ENCODE measurements at places on chromosomes 13 and 19.

GRCh38 chr13:83281654-83282053 is 600.6 kb downstream of the SLITRK1 start:
- DNase-seq, result no peak

DNA sequence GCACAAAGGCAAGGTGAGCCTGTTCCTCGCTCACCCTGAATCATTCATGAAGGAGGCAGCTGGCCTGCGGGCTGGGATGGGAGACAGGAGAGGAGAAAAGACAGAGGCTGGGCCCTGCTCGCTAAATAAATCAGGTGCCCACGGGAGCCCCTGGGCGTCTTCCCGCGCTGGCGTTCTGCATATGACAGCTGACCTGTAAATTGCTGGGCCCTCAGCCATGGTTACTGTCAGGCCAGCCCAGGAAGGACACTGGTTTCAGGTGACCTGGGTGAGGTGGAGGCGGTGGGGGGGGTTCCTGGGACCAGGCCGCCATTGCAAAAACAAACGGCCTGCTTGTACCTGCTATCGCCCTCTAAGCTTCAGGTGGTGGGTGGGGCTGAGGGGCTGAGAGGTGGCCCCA is 3.4 kb upstream of the PTBP1 start:
- DNase-seq, result no peak

DNA sequence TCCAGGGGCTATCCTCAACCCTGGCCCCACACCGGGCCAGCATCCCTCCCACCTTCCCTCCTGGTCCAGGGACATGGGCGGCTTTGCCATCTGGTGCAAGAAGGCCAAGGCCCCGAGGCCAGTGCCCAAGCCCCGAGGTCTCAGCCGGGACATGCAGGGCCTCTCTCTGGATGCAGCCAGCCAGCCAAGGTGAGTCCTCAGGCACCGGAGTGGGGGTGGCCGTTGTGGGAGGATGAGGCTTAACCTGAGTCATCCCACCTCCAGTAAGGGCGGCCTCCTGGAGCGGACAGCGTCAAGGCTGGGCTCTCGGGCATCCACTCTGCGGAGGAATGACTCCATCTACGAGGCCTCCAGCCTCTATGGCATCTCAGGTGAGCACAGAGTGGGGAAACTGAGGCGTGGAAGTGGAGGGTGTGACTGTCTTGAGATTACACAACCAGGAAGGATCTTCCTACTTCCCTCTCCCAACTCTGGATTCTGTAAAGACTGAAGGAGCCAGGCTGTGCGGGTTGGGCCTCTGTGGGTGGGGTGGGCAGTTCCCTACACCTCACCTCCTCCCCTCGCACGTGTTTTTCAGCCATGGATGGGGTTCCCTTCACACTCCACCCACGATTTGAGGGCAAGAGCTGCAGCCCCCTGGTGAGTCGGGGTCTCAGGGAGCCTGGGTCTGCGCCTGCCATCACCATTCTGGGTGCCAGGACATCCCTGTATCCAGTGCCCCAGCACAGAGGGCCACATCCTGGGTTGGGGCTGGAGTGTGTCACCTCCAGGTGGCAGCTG is 3.8 kb downstream of the MVB12A start:
- DNase-seq, result no peak

GRCh38 chr13:91313103-91313502 is 34.4 kb upstream of the MIR17HG start:
- peak; percentile 51 for DNase-seq

DNA sequence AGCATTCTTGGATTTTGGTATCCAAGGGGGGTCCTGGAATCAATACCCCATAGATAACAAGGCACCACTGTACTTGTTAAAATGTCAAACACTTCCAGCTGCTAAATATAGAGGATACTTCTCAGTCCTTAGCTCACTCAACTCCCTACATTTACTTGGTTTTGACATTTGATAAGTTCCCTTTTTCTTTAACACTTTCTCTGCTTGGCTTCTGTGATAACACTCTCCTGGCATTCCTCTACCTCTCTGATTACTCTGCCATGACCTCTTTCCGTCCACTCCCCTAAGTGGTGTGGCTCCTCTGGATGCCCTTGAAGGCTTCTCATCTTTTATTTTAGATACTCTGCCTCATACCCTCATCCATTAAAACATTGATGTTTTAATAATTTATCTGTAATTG is 65.2 kb downstream of the MICU2 start:
- no peak for DNase-seq

DNA sequence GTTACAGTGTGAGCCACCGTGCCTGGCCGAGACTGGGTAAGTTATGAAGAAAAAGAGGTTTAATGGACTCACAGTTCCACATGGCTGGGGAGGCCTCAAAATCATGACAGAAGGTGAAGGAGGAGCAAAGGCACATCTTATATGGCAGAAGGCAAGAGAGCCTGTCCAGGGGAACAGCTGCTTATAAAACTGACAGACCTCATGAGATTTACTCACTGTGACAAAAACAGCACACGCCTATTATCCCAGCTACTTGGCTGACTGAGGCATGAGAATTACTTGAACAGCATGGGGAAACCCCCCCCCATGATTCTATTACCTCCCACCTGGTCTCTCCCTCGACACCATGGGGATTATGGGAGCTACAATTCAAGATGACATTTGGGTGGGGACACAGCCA is 23.4 kb upstream of the ZNF561 start:
- DNase-seq, result no peak

DNA sequence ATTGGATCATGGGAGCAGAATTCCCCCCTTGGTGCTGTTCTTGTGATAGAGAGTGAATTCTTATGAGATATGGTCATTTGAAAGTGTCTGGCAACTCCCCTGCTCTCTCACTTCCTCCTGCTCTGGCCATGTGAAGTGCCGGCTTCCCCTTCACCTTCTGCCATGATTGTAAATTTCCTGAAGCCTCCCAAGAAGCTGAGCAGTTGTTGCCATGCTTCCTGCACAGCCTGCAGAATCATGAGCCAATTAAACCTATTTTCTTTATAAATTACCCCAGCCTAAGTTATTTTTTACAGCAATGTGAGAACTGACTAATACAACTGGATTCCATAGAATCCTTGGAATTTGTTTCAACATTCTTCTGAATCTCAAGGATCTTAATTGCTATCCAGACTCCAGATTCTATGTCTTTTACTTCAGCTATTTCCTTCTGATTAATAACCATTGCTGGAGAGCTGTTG is 328.1 kb downstream of the SLITRK5 start:
- peak; percentile 76 for DNase-seq

- no peak for DNase-seq
Observed at GRCh38 chr19:50489461-50490011, 12.9 kb upstream of the GARIN5A start.

DNA sequence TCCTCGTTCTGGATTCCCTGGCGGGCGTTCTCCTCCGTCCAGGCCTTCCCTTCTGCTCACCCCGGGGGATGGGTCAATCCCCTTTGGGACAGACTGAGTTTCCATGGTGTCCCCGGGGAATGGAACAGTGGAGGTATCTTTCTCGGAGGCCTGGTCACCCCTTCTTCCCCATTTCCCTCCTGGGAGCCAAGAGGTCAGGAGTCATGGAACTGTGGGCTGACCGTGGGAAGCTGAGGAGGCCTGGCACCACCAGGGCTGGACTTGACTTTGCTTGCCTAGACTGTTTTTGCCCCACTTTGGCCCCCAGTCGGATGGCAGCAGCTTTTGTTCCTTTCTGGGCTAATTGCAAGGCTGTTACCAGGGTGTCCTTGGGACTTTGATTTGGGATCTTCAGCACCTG is 2.0 kb downstream of the NACC1 start:
- DNase-seq, result no peak

- DNase-seq, result no peak
Observed at GRCh38 chr19:5288347-5288739, 52.3 kb downstream of the PTPRS start.

- peak; percentile 19 for DNase-seq
Observed at GRCh38 chr19:7953060-7953459, 9.6 kb upstream of the TIMM44 start.

- DNase-seq, result no peak
Observed at GRCh38 chr13:42099962-42100675, 51.7 kb downstream of the DGKH start.

GRCh38 chr13:113094410-113094800 is 11.2 kb upstream of the F7 start:
- DNase-seq, result no peak

GRCh38 chr13:26377038-26377437 is 123.1 kb downstream of the CDK8 start:
- DNase-seq, result peak; percentile 54

DNA sequence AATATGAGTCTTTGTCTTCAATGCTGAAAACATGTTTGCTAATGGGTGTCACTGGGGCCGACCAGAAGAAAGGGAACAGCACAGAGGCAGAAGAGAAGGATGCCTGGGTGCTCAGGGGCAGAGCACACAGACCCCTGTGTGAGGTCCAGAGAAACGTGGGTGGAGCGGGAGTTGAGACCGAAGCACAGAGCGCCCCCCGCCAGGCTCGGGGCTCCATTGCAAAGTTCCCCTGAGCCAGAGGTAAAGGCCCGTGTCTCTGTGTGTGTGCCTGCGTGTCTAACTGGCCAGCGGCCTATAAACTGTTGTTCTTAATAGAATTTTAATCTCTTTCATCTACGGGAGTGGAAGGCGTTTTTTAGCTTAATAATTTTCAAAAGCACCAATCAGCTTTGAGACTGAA is 343.1 kb downstream of the TEX29 start:
- DNase-seq, result no peak

DNA sequence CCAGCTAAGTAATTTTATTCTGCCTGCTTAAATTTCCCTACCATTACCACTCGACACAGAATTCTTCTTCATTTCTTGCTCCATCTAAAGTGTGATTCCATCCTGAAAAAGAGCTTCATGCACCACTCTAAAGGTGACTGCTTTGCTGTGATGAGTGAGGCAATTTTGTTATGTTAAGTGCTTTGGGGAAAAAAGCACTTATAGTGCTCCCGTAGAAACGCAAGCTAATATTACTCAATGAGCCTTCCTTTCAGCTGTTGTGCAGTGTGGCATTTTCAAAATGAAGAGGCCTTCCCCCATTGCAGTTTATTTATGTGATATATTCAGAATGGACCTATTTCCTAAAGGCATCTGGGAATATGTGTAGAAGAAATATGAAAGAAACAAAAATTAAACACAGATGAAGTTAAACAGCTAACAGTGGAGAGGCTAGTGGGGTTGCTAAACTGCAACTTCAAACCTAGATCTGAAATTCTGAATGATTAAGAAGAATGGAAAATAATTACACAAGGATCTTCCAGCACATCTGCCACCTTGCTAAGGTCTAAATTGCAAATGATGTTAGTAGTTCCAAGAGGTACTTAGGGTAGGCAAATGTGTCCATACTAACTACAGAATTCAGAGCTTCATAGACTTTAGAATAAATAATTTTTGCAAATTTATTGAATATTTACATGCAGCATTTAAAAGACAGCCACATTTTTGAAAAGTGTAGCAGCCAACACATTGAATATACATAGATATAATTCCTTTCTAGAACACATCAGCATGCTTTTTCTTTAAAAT is 211.7 kb downstream of the DCT start:
- no peak for DNase-seq

GRCh38 chr19:1584500-1585242 is 8.0 kb downstream of the MBD3 start:
- no peak for DNase-seq

DNA sequence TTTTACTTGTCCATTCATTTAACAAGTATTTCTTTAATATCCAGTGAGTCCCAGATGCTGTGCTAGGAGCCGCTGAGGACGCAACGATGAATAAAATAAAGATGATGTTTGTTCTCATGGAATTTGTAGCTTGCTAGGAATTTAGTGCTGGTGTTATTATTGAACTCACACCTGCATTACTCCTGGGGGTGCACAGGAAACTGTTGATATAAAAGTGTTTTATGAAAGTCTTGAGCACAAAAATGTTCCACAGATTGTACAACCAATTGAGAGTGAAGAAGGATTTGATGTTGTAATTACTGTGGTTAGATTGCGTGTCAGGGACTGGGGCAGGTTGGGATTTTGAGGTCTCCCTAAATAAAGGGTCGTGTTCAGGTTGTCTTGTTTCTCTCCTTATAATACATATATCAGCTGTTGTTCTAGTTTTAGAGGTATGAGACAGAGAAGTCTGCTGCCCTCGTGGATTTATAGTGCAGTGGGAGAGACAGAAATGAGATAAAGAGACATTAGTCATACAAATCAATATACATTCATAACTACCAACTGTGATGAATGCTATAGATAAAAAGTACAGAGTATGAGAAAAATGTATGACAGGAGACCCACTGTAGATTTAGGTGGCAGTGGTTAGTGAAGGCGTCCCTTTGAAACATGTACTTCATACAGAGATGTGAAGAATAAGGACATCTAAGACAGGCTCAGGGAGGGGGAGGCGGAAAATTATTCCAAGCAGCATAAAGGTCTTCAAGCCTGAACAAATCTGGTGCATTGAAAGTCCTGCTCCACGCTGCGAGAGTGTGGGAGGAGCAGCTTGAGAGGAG is 11.3 kb downstream of the CACNG6 start:
- DNase-seq, result no peak

- DNase-seq, result peak; percentile 87
Observed at GRCh38 chr19:7833225-7834099, 3.4 kb downstream of the EVI5L start.

All from ELR (cell line).